ENCODE measurements at places on chromosomes 1 and 21. TPM values are rescaled to one million over a fixed set of nuclear protein-coding genes. Genes with fewer than 3 reads are reported as not detected.

DNA sequence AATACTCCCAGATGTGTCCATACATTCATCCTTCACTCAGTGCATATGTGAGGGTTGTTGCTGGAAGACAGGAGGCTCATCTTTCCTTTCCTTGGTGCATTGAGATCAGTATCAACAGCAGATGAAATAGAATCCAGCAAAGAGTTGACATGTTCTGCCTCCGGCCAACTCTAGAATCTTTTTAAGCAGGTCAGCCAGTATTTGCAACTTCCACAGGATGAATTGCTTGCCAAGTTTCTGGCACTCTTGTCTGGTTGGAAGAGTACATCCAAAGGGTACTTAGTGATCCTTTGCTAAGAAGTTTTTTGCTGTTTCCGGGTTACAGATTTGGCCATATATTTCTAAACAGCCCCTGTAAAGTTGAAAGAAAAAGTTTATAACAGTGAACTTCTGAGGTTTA is 21.1 kb downstream of the SYNC start:
- no peak for DNase-seq

Gene TMPRSS3
- total RNA-seq, result not detected

DNA sequence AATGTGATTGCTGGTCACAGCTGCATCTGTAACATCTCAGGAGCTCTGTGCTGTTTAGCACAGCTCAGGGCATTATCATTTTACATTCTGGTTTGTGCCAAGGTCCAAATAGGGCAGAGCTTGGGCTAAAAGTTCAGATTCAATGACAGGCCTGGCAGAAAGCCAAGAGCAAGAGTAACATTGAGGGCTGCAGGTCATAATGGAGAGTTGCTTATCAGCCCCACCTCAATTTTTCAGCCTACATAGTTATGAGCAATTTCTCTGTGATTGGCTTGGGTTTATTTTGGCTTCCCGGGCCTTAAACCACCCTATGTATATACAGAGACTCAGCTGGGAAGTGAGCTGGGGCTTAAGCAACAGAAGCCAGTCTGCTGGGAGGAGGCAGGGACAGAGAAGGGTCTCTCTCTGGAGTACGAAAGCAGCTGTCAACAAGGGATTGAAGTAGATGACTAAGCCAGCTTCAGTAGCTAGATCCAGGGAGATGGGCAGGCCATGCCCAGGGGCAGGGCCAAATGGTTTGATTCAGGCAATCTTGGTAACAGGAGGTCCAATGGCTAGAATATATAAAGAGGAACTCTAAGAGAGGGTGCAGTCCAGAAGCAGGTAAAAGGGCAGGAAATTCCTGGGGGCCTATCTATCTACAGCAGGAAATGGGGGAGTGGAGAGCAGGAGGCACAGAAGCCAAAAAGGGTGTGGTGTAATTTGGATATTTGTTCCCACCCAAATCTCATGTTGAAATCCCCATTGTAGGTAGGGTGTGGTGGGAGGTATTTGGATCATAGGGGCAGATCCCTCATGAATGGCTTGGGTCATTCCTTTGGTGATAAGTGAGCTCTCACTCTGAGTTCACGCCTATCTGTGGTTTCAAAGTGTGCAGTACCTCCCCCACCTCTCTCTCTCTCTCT is 49.0 kb downstream of the BRINP2 start:
- DNase-seq, result no peak

Gene CA6
- not detected for total RNA-seq

Gene YOD1
- total RNA-seq, result 10.8 TPM

GRCh38 chr1:118360817-118361216 is 175.8 kb upstream of the SPAG17 start:
- no peak for DNase-seq

Gene ERMAP
- total RNA-seq, result 7.1 TPM

GRCh38 chr1:59057211-59057694 is 239.6 kb upstream of the FGGY start:
- no peak for DNase-seq

DNA sequence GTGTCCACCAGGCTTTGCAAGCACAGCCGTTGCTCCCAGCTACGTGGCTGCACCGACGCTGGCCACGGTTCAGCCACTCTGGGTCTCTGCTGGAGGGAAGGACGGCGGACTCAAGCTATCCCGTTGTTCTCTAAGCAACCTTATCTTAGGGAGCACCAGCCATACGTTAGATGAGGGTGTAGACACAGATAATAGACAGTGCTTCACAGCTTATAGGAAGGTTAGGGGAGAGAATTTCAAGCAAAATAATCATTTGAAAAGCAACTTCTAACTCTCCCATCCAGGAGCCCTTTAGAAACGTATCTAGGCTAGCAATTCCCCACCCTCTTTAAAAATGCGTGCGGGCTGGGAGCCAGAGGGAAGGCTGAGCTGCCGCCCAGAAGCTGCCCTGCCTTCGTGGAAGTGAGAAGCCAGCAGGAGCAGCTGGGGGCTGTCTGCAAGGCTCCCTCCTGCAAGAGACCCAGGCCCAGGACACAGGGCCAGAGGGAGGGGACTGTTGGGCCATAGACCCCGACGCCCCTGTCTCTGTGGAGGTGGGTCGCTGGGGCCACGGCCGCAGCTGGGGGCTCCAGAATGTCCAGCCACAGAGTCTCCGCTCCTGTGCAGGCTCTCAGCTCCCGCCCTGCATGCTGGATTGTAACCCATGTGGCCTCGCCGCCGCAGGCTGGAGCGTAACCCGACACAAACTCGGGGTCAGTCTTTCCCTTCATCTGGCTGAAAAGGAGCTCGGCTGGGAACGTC is 31.2 kb upstream of the COL6A2 start:
- no peak for DNase-seq

Gene RUNX3
- 141 TPM for total RNA-seq

DNA sequence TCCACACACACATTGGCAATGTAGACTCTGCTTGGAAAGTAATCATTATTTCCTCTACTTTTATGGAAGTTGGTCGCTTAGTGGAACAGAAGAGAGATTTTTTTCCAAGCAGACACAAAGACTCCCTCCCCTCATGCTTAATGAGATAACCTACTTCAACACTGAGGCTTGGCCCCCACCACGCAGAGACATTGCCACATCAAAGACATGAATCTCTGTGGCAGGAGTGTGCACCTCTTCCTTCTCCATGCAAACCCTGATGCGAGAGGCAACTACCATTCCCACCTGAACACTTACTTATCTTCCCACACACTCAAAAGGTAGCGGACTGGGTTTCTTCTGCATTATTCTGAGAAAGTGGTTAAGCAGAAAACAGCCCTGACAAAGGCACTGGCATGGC is 37.3 kb upstream of the LPAR3 start:
- DNase-seq, result no peak

Gene FAM110D
- total RNA-seq, result not detected

Gene HMGN1
- total RNA-seq, result 344 TPM

Gene IGSF9
- total RNA-seq, result not detected

Gene TFF2
- total RNA-seq, result not detected

Gene PLXNA2
- 0.82 TPM for total RNA-seq

DNA sequence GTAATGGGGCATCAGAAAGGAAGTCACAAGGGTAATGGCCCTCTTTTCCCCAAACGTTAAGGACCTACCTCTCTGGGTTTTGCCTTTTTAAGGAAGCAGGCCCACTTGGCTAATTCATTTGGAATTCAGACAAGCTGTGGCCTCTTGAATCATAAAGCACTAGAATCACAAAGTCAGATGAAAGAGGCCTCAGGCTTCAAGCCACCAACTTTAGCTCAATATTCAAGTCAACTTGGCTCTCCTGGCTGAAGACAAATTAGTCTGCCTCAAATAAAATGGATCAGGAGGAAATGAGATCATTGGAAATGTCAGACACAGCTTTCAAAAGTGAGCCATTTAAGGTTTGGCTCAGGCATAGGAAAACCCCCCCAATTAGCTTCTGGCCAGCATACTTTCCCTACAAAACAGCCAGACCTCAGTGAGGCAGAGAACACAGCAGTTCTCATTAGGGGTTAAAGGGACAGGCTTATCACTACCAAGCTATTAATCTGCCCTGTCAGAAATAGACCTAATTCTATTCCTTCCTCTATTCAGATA is 34.3 kb downstream of the SLC35D1 start:
- DNase-seq, result no peak

DNA sequence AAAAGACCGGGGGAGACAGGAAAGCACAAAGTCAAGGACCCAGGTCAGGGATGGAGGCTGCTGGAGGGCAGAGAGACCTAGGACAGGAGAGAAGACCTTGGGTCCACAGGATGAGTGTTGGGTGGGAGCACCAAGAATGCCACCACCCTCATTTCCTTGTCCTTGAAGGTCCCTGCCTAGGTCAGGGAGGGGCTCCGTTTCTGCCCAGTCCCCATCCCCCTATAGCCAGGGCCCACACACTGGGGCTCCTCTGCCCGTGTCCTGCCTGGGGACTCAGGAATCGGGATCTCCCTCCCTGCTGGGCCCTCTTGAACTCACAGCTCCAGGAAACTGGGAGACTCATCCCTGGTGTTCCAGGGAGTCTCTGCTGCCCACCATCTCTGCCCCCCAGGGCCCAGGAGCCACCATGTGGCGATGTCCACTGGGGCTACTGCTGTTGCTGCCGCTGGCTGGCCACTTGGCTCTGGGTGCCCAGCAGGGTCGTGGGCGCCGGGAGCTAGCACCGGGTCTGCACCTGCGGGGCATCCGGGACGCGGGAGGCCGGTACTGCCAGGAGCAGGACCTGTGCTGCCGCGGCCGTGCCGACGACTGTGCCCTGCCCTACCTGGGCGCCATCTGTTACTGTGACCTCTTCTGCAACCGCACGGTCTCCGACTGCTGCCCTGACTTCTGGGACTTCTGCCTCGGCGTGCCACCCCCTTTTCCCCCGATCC is 584 bp downstream of the TINAGL1 start:
- no peak for DNase-seq

DNA sequence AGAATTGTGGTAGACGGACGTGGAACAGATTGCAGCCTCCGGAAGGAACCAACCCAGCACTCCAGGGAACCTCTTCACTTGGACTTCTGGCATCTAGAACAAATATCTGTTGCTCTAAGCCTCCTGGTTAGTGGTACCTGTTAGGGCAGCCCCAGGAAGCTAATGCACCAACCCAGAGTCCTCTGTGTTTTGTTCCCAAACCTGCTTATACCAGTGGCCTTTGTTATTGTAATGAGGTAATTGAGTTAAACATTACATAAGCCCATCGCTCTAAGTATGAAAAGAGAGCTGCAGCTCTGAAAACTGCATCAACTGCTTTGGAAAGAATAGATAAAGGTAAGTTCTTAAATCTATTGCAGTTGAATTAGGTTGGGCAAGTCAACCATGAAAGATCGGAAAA is 516.7 kb downstream of the NPHP4 start:
- no peak for DNase-seq

DNA sequence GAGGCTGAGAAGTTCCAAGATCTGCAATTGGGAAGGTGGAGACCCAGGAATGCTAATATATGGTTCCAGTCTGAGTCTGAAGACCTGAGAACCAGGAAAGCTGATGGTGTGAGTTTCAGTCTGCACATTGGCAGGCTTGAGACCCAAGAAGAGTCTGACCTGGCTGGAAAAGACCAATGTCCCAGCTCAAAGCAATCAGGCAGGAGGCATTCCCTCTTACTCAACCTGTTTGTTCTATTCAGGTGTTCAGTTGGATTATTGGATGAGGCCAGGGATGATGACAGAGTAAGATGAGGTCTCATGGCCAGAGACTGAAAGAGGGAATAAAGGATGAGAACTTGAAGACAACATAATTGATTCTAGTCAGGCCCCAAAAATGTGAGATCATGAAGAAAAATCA is 50.1 kb downstream of the SPATA46 start:
- no peak for DNase-seq

DNA sequence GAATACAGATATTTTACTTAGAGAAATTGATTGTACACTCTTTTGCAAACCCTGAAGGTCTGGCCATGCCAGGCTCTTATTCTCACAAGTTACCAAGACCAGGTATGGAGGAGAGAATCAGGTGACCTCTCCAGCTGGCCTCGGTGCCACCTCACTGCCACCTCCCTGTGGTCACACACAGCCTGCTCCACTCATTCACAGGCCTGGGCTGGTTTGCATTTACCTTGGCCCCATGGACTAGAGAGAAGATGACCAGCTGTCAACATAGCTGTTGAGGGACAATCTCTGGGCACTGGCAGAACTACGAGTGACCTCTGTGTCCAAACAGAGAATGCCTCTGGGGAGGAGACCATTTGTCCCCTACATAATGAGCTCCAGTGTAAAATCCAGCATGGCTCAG is 291.2 kb upstream of the RUNX1 start:
- DNase-seq, result no peak

DNA sequence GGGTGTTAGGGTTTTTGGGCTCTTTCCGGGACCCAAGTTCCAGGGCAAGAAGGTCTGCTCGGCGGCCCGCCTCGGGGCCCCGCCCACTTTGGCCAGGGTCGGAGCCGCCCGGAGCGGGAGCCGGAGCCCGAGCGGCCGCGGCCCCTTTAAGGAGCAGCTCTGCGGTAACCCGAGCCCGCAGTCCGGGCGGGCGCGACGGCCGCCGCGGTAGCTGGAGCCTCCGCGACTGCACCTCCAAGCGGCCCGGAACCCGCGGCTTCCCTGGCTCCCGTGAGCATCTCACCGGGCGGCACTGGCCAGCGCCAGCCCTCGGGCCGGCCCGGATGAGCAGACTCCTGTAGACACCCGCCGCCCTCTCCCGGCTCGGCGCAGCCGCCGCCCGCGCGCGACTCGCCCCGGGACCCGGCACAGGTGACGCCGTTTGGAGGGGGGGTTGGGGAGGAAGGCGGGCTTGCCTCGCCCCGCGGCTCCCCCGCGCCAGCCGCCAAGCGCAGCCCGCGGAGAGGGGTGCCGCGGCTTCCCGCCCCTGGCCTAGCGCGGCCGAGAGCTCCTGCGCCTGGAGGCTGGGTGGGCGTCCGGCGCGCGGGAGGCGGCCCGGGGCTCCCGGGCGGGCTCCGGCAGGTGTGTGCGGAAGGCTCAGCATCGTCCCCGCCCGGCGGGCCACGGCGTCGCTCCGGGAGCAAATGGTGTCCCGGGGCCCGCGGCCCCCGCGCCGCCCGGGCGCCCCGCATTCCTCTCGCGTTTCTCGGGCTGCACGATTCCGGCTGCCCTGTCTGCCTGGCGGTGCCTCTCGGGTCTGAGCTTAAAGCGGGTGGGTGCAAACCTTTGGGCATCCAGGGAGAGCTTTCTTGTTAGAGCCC is at the start of gene TLCD4:
Gene TLCD4, plus strand, starts transcription at position 149 of the 860 bp plus-strand sequence. CDS start 26,547 bp downstream, outside the sequence.
- DNase-seq, result peak; percentile 43

DNA sequence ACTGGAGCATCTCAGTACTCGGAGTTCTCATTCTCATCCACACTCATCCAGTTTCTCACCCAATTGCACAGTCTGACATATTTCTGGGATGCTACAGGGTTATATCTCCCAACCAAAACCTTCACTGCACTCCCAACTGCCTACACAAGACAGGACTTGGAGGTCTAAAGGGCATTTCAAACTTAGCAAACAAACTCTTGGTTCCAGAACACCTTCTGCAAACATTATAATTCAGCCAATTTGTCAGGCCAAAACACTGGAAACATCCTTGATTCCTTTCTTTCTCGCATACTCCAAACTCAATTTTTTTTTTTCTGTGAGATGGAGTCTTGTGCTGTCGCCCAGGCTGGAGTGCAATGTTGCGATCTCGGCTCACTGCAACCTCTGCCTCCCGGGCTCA is 7.9 kb downstream of the SLAMF1 start:
- no peak for DNase-seq

Gene NID1
- total RNA-seq, result 0.10 TPM

- no peak for DNase-seq
These were observed 67.7 kb downstream of the SELENOF start for GRCh38 chr1:86846164-86846647.

Gene HMCN1
- 0.27 TPM for total RNA-seq

GRCh38 chr21:15947677-15948076 is 217.9 kb downstream of the USP25 start:
- no peak for DNase-seq

Gene C4BPA
- total RNA-seq, result not detected

Measured in activated B cell treated with CpG ODN at 0.5 μM for 24 hours (primary cell).